LHCN-M2 (cell line): ENCODE measurements at places on chromosomes 2 and 18.

DNA sequence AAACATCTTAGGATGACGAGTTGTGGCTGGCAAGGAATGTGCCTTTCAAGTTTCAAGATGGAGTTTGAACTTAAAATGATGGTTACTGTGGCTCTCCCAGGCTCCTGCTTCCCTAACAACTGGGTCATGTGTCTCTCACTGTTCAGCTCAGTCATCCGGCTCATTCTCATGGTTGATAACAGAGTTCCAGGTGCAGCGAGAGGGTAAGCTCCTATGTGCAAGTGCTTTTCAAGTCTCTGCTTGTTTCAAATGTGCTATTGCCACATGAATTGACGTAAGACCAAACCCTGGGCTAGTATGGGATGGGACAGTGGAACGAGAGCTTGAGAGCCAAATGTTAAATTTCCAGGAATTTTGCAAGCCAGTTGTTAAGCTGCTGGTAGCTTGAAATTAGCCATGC lies 19.5 kb upstream of the PUM2 start:
- DNase-seq = peak; percentile 21

GRCh38 chr18:6486764-6487426 lies 72.2 kb upstream of the L3MBTL4 start:
- no peak for DNase-seq

- DNase-seq = no peak
Measured at GRCh38 chr18:36582988-36583745, 245.6 kb downstream of the TPGS2 start.

DNA sequence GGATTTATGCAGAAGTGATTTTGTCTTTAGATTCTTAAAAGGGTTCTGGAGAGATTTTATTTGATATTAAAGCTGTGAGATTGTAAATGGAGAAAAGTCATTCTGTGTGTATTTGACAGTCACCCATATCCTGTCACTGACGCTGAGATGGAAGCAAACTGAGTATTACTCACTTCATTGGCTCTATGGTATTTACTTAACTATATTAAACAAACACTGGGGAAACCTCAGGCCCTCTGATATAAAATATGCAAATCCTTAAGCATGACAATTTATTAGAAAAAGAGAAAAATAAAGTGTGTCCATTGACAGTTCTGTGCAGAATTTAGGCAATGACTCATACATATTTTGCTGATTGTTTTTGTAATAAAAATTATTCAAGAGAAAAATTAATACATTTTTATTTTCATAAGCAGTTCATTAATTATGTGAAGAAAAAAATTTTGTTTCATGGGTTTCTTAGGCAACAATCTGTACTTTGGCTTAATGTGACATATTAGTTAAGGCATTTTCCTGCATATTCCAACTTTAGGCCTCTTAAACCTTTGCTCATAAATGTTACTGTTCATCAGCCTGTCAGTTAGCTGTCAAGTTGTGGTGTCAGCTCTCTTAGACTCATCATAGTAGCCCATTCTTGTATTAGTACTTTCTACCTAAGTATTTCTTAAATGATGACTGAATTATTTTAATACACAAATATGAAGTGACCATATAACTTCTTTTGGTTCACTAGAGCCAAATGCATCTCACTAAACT lies 99.9 kb downstream of the PARD3B start:
- DNase-seq = peak; percentile 37

DNA sequence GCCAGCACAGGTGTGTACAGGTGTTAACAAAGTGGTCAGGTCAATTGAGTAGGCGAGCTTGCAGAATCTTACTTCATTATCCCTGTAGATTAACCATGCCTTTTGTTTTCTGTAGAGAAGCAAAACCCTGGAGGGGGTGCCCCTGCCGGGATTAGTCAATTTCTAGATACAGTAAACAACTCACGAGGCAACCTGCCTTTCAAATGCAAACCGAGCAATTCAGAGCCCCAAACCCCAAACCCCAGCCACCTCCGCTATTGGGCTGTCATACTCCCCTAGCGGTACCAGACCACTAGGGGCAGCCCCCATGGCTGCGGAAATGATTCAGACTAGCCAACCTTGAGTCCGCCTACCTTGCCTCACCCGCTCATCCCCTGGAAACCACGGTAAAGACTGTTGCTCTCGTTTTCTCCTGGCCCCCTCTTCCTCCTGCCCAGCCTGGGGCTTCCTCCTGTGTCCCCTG lies 61.4 kb upstream of the KIF5C start:
- no peak for DNase-seq

GRCh38 chr2:197626965-197627625 lies 48.3 kb downstream of the RFTN2 start:
- DNase-seq = no peak

- DNase-seq = no peak
Measured at GRCh38 chr2:221833966-221834365, 261.9 kb upstream of the EPHA4 start.

- DNase-seq = peak; percentile 30
Measured at GRCh38 chr2:38245114-38245641, 131.9 kb downstream of the ATL2 start.

DNA sequence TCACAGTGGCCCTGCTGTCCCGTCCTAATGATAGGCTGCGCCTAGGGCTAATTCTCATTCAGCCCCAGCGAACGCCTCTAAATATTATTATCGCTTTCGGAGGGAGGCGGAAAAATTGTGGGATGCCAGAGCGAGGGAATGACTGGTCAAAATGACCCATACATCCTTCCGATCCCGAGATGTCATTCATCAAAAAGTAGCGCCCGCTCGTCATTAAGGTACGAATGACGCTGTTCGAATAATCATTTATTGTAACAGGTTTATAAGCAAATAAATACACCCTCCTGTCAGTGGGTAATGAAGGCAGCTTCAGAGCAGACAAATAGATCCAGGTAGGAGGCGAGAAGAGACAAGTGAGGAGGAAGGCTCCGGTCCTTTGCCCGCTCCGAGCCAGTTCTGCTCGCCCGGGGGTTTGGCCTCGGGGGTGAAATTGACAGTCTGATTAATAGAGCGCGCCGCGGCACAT lies at the start of gene EVX2:
Gene EVX2 (minus strand): TSS at position 167 of the 466 bp plus-strand sequence. CDS start 186 bp downstream, outside the sequence.
- no peak for DNase-seq

- peak; percentile 73 for DNase-seq
Measured at GRCh38 chr2:192286093-192286701, 91.5 kb upstream of the TMEFF2 start.

GRCh38 chr2:240956171-240956934 lies 42.1 kb upstream of the SNED1 start:
- DNase-seq = no peak

- no peak for DNase-seq
Measured at GRCh38 chr2:13005761-13006335, 289.1 kb downstream of the TRIB2 start.

DNA sequence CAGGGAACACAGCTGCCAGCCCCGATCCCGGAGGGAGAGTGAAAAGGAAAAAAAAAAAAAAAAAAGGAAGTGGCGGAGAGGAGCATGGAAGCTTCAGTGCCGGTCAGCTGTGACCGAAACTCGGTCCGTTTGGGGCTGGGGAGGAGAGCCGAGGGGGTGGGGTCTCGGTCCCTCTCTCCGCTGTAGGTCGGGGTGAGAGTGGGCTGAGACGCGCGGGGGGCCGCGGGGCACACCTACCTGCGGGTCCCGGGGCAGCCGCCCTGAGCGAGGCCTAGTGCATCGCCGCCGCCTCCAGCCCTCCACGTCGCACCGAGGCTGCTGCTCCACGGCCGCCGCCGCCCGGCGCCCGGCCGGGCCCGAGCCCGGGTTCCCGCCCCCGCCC lies 536 bp downstream of the VPS54 start:
- peak; percentile 70 for DNase-seq

DNA sequence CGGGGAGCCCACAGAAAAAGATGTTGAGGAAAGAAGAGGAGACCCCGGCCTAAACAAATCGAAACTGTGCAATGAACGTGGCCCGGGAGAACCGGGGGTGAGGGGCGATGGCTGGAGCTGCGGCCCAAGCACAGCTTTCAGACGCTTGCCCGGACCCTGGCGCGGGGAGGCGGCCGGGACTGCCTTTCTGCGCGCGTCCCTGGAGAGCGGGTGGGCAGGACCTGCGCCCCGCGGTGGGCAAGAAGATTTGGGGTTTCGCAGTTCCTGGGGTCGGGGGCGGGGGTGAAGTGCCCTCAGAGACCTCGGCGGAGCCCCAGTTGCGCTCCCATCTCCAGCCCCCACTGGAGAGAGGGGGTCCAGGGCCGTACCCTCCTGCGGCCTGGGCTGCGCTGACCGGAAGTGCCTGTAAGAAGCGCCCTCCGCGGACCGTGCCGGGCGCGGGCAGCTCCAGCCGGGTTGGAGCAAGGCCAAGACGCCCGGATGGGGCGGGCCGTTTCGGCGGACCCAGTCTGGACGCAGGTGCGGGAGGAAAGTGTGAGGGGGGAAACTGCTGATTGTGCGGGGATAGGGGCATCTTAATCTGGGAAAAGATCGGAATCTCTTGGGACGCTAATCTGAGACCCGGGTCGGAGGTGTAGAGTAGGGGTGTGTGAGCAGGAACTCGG lies 11.6 kb downstream of the EN1 start:
- DNase-seq = peak; percentile 32

DNA sequence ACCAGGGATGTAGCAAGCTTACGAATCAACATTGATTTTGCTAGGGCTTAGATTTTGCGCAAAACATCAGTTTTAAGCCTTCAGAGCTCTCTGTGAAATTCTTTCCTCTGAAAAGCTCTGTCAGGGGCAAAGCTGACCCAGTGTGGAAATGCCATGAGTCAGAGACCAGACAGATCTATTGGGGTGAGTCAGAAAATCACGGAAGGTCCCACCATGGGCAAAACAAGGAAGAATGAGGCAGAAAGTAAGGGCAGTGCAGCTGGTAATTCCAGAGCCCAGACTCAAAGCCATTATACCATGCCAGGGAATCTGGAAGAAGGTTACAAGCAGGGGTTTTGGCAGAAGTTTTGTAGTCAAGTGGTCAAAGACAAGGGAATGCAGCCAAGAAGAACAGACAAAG lies 256.6 kb upstream of the CTAGE1 start:
- peak; percentile 55 for DNase-seq

GRCh38 chr2:68739595-68740399 lies 5.2 kb downstream of the ARHGAP25 start:
- no peak for DNase-seq

DNA sequence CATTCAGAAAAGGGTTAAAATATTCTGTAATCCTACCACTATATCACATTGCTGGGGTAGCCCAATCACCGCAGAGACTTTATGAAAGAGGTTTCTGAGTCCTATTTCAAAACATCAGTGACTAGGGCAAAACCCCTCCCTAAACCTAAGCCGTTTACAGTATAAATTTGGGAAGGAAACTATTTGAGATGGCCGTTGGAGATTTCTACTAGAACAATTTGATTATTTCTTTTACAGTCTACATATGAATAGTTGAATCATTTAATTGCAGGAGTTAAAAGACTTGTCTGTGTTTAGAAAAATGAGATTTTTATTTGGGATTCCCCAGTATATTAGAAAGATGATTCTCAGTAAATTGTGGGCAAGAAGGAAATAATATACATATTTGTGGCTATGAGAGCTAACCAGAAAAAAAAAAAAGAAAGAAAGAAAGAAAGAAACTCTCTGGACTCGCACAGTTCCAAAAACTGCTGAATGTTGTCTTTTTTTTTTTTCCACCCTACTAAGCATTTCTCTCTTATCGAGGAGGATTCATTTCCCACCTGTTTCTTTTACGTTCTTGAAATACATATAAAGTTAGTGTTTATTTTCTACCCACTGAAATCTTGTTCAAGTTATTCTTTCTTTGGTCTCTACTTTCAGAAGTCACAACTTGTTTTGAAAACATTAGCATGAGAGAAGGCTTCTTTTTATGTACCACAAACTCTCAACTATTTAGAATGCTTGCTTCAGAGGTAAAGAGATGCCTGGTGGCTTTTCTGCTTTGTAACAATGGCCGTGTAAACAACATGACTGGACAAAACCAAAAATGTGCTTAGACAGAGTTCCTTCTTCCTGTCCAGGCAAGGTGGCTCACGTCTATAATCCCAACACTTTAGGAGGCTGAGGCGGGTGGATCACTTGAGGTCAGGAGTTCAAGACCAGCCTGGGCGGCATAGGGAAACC lies 65.9 kb downstream of the BCL2 start:
- DNase-seq = peak; percentile 53

GRCh38 chr2:136246086-136246669 lies 128.2 kb upstream of the CXCR4 start:
- DNase-seq = no peak

DNA sequence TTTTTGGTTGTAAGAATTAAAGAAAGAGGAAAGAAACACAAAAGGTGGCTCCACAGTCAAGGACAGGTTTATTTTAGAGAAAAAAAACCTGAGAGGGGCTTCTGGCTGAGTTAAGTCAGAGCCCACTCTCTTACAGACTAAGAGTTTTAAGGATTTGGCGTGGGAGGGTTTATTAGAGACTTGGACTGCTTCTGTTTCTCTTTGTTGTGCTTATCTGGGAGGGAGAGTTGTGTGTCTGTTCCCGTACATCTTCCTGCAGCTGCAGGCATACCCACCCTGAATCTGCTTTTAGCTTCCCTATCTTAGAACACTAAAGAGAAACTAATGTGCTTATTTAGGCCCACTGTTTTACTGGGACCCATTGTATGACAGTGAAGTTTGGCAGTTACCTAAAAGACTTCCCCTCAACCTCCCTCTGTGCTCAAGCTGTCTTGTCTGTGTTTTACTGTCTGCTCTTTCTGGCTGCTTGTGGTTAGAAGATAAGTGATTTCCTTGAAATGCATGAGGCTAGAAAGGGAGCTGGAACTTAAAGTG lies 2.7 kb downstream of the RSAD2 start:
- no peak for DNase-seq

- peak; percentile 11 for DNase-seq
Measured at GRCh38 chr18:60693426-60693825, 320.9 kb upstream of the MC4R start.

GRCh38 chr2:29000481-29000880 lies 19.4 kb downstream of the TOGARAM2 start:
- DNase-seq = peak; percentile 34

- no peak for DNase-seq
Measured at GRCh38 chr2:46009315-46009714, 287.9 kb upstream of the EPAS1 start.

GRCh38 chr2:204913854-204914464 lies 368.7 kb downstream of the PARD3B start:
- no peak for DNase-seq

DNA sequence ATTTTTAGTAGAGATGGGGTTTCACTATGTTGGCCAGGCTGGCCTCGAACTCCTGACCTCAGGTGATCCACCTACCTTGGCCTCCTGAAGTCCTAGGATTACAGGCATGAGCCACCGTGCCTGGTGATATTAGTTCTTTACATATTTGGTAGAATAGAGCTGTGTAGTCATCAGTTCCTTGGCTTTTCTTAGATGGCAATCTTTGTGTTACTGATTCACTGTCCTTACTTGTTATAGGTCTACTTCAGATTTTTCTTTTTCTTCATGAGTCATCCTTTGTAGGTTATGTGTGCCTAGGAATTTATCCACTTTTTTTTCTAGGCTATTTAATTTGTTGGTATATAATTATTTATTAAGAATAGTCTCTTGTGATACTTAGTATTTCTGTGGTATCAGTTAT lies 30.3 kb upstream of the ZSWIM2 start:
- DNase-seq = no peak

GRCh38 chr2:239026711-239027361 lies 179.0 kb downstream of the TWIST2 start:
- DNase-seq = no peak

DNA sequence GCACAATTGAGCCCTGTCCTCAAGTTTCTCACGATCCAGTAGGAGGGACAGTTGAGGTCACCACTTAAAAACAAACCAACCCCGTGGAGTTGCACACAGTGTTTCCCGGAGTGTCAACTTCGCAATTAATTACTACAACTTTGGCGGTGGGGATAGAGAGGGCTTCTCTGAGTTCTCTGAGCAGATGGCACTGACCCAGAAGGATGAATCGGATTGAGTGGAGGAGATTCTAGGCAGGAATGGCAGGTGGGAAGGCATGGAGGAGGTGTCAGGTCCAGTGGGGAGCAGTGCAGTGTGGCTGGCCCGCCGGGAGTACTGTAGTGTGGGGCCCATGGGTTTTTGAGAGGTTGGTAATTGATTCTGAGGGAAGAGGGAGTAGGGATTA lies 12.0 kb downstream of the SIX3 start:
- DNase-seq = no peak
